Spinal cord (tissue), 10 donors: ENCODE measurements at places on chromosomes 5 and 9.

- no peak for DNase-seq
Measured at GRCh38 chr5:158060212-158060611, 201.3 kb upstream of the CLINT1 start.

GRCh38 chr5:134515801-134516200 is 9.7 kb upstream of the JADE2 start:
- DNase-seq, result no peak

GRCh38 chr5:179319123-179319522 is 26.1 kb downstream of the ADAMTS2 start:
- DNase-seq, result no peak

DNA sequence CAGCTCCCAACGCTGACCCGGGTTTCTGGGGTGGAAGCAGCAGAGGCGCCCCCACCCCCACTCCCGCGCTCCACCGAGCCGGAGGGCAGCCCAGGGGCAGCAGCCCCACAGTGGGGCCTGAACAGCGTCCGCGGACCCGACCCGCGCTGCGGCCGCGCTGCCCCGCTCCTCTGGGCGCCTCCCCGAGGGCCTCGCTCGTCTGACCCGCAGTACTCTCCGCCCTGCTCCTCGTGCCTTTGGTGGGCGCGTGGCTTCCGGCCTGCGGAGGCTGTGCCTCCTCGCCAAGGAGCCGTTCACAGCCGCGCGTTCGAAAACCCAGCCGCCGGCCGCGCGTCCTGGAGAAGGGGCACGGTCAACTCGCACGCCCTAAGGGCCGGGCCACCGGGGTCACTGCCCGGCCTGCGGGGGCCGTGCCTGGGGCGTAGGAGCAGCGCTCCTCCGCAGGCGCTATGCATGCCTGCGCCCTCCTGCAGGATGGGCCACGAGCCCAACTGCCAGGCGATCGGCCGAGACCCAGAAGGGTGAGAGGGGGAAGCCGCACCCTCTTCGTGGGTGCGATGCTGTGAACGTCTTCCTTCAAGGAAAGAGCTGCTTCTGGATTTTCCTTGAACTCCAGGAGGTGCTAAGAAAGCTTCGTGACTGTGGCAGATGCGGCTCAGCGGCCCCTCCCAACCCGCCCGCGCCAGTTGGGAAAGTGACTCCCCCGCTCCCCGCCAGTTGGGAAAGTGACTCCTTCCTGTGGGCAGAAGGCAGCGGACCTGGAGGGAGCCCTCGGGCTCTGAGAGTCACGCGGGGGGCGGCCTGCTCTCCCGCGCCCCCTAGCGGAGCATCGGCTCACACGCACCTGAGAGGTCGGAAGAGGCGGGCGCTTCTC is 82.7 kb downstream of the HSD17B3 start:
- DNase-seq, result no peak

GRCh38 chr5:16916262-16916878 is 19.7 kb downstream of the MYO10 start:
- DNase-seq, result no peak

DNA sequence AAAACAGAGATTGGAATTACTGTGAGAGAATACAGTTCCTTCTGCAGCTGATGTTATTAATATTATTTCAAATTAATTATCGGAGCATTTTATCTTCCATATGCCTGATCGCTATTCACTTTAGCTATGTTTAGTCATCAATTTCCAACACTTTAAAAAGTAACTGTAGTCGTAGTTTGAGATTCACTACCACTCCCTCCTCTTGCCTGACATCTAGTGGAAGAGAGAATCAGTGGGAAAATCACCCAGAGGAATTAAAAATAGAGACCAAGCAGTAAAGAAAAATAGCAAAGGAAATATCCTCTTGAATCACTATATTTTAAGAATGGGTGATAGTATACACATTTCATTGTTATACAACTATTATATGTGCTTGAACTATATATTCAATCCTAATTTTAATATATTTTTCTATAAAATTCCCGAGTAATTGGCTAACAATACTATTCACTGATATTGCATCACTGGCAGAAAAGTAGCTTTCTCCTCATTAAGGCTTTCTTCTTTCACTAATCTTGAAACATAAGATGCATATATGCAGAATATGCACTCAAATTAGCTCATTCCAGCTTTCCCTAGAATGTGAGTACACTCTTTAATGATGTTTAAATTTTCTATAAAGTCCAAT is 708.7 kb downstream of the CDH9 start:
- peak; percentile 65 for DNase-seq

- peak; percentile 65 for DNase-seq
Measured at GRCh38 chr5:60444661-60445360, 255.2 kb downstream of the DEPDC1B start.

GRCh38 chr5:166979307-166979895 is 1312.0 kb upstream of the WWC1 start:
- DNase-seq, result peak; percentile 70

DNA sequence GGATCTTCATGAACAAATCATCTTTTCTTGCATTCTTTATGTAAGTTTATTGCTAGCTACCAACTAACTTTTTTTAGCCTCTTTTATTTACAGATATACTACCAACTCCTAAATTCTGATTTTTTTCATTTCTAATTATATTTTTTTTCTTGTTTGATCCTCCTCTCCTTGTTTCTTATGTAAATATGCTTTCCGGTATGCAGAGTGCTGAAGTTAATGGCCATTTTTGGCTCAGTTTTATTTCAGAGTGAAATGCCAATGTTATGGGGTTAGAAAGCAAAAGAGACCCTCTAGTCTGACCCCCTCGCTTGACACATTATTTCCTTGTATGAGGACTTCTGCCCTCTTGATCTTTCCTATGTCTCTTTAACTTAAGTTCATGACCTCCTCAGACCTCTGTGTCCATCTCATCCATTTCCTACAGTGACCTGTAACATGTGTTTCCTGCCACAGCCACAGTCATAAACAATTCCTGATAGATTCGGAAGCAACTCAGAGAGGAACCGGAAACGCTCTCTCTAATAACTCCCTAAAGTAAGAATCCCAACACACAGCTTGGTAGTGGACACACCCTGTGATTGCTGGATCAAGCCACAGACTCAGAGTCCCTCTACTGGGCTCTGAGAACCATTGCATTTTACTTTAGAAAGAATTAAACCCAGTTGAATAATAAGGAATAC is 42.9 kb upstream of the AFAP1L1 start:
- DNase-seq, result peak; percentile 15

GRCh38 chr9:20070336-20070735 is 281.5 kb upstream of the SLC24A2 start:
- no peak for DNase-seq

GRCh38 chr9:88812938-88813637 is 178.2 kb upstream of the S1PR3 start:
- no peak for DNase-seq

DNA sequence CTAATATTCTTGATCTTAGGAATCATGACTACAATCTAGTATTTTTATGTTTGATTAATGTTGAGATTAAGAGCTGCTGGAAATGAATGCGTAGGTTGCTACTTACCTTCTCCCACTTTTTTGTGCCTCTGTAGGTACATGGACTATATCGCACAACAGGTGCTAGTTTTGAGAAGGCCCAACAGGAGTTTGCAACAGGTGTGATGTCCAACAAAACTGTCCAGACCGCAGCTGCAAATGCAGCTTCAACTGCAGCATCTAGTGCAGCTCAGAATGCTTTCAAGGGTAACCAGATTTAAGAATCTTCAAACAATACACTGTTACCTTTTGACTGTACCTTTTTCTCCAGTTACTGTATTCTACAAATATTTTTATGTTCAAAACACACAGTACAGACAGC is 115.0 kb downstream of the SCAMP1 start:
- DNase-seq, result no peak

GRCh38 chr9:129052592-129052991 is 16.2 kb downstream of the MIGA2 start:
- no peak for DNase-seq
